ENCODE measurements at places on chromosomes 1 and 21. TPM values are rescaled to one million over a fixed set of nuclear protein-coding genes. Genes with fewer than 3 reads are reported as not detected.

GRCh38 chr1:39205102-39205780 lies 746 bp downstream of the MACF1 start:
- DNase-seq, result no peak

GRCh38 chr1:37724575-37724974 lies 32.3 kb downstream of the CDCA8 start:
- no peak for DNase-seq

RNF207 gene
- 52.0 TPM for polyA plus RNA-seq

DNA sequence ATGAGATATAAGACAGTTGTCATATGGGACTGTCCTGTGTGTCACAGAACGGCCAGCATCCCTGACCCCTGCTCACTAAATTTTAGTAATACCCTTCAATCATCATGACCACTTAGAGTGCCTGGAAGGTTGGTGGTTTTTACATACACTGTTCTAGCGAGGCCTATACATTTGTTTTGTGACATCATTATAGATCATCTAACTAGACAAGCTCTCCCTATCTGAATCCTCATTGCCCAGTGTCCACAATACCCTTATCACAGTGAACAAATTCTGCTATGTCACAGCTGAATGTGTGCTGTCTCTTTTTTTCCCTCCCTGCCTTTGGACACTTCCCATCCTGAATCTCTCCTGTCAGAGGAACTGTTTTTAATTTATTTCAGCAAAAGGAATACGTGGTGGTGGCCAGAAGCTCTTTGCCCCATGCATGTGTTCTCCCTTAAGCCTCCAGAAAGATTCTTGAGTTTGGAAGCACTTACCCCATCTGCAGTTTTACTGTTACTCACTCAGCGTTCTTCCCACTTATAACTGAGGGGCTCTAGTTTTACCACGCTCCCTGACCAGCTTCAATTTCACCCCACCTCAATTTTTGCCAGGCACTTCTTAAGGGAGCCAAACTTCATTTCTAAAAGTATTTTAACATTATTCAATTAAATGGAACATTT lies 70.3 kb downstream of the OLFML2B start:
- DNase-seq, result no peak

DNA sequence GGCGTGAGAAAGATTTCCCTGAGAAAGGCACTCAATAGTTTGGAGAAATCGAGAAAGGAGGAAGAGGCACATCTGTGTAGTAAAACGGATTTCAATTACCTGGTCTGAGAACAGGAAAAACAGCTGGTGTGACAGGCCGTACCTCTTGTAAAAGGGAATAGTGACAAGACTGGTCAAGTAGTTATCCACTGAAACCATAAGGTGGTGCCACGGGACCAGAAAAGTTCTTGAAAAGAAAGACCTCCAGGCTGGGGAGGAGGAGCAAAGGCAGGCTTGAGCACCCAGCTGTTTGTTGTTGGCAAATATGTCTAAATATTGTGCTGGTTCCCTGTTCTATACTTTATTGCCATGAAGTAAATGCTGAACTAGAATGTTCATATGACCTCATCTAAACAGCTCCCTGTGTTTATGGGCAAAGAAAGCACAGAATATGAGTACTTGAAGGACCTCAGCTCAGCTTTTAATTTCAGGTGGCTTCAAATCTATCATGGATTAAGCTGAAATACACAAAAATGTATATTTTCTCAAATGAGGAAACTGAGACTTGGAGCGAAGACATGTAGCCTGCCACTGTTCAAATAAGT lies 4.0 kb downstream of the HAO2 start:
- DNase-seq, result peak; percentile 45

S100A1 gene
- polyA plus RNA-seq, result 23.3 TPM

S100B gene
- 1.7 TPM for polyA plus RNA-seq

DNA sequence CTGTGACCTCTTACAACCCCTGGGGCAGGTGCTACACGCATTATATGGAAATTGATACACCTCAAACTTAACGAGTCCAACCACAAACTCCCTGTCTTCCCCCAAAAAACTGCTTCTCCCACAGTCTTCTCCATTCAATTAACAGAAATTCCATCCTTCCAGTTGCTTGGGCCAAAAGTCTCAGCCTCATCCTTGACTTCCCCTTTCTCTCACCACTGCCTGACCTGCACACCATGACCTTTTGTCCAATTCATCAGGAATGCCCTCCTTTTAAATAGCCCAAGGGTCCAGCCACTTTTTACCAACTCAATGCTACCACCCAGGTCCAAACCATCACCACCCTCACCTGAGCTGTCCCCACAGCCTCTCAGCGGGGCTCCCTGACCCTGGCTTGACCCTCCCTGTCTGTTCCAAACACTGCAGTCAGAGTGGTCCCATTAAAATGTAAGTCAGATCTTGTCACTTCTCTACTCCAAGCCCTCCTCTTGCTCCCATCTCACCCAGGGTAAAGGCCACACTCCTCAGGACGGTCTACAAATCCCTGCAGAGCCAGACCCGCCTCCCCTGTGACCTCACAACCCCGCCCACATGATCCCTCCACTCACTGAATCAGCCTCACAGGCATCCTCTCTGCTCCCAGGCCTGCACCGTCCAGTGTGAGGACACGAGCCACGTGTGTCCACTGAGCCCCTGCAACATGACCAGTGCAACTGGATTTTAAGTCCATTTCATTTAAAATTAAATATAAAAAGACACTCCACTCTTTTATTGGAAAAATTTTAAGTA lies 18.5 kb downstream of the KCNN3 start:
- no peak for DNase-seq

DNA sequence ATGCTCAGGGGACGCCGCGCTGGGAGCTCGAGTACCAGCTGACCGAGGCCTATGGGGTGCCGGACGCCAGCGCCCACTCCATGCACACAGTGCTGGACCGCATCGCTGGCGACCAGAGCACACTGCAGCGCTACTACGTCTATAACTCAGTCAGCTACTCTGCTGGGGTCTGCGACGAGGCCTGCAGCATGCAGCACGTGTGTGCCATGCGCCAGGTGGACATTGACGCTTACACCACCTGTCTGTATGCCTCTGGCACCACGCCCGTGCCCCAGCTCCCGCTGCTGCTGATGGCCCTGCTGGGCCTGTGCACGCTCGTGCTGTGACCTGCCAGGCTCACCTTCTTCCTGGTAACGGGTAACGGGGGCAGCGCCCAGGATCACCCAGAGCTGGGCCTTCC lies 1.3 kb upstream of the XKR8 start:
- no peak for DNase-seq

DNA sequence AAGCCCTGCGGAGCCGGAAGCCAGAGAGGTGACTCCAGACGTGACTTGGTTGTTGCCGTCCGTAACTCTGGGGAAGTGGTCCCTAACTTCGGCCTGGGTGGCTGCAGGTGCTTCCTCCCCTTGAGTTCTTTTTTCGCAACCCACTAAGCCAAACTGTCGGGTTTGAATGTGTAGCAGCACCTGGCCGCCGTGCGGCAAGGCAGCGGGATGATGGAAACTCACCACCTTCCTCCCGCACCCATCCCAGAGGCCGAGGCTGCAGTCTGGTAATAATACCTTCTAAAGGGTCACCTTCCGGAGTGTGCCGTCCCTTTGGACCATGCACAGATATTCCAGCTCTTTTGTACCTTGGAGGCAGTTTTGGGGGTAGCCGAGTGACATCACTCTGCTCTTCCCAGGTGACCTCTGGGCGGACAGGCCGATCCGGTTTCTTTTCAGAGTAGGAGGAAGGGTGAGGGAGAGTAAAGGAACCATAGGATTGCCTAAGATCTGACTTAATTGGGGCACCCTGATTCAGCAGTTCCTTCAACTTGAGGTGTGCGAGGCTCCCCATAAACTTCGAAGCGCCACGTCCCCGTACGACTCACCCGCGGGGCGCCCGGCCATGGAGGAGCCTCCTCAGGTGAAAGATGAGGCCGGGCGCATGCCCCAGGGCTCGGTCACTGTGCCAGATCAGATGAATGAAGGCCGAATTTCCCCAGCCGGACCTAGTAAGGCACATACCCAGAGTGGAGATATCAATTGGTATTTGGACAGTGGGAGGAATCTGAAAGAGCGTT lies 1.0 kb downstream of the KCNK1 start:
- no peak for DNase-seq

DNA sequence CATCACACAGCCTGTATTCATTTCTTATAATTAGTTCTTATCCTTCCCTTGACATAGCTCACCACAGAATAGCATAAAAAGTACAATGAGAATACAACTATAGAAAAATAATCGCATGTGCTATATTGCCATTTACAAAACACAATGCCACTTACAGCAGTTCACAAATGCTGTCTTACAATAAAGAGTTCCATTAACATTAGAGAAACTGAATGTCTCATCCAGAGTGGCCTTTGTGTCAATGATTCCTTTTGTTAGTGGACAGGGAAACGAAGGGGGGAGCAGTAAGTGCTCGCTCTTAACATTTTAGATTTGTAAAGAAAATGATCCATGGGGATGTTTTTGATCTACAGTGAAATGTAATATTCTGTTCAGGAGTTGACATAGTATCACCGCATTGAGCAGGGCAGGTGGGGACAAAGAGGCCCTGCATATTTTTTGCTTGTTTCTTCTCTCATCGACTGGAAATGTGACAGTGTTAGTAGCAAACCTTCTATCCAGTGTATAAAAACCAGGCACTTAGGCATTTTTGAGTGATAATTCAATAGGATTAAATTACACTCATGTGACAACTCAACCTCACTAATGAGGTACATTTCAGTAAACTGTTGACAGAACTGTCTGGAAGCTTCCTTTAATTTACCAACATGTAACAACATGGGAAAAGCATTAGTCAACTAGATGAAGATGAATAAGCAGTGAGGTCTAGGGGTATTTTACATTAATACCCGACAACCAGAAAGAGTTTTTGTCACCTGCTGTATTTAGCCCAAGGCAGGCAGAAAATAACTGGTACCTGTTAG lies 35.6 kb upstream of the RRP15 start:
- DNase-seq, result no peak
